ENCODE measurements at places on chromosomes 7 and 10.
A peak's percentile ranks its signal among the peaks of the same experiment; 100 is the strongest.

- DNase-seq, result peak; percentile 73
Observed at GRCh38 chr7:102251531-102252365, 34.9 kb upstream of the SH2B2 start.

DNA sequence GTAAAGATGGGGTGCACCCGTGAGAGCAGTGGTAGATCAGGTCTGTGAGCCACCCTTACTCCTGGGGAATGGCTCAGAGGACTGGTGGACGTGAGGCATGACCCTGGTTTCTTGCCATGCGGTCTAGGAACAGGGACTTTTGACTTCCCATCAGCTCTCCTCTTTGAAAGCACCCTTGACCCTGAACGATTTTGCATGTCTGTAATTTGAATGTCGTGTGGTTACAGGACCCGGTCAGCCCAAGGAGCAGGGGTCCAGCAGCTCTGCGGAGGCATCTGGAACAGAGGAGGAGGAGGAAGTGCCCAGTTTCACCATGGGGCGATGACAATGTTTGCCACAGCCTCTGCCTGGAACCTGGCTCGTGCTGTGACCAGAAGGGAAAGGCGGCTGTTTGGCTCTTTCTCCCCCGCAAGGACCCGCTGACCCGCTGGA, 8.6 kb upstream of the ORAI2 start:
- no peak for DNase-seq

DNA sequence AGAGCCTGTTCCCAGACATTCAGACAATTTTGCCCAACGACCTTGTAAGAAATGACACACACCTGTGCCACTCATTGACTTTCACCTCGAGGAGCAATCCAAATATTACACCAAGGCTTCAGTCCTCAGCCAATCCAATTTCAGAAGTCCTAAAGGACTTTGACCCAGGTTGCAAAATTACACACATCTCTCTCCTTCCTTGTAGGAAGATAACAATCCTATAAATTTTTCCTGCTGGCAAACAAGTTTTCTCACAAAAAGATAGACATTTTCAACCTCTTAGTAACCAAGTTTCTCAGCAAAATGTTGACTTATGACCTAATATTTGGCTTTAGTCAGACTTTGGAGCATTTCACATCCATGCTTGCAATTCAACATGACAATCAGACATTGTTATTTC, 745.0 kb downstream of the GRID1 start:
- DNase-seq, result no peak

DNA sequence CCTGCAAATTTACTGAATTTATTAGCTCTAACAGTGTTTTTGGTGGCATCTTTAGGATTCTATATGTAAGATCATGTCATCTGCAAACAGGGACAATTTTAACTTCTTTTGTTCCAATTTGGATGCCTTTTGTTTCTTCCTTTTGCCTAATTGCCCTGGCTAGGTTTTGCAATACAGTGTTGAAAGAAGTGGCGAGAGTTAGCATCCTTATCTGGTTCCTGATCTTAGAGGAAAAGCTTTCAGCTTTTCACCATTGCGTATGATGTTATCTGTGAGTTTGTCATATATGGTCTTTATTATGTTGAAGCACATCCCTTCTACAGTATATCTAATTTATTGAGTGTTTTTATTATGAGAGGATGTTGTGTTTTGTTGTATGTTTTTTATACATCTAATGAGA, 301.4 kb downstream of the PTPRN2 start:
- no peak for DNase-seq

DNA sequence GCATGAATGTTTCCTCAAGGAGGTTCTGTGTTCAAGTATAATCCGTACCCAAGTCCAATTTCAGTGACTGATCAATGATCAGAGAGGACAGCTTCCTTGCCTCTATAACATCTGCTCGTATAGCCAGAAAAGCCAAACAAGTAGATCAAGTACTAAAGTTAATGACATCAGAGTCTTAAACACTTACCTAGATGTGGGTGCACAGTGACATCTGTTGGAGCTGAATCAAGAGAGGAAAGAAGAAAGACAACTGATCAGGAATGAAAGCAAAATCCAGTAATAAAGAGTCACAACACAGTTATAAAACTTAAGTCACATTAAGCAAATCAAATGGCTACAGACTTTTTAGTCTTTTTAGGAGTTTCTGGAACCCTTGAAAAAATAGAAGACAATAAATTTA, 236.5 kb downstream of the RELN start:
- no peak for DNase-seq

- DNase-seq, result no peak
Observed at GRCh38 chr10:12720217-12720981, 281.1 kb downstream of the CCDC3 start.

GRCh38 chr7:36037121-36037662, 115.9 kb upstream of the EEPD1 start:
- DNase-seq, result no peak

DNA sequence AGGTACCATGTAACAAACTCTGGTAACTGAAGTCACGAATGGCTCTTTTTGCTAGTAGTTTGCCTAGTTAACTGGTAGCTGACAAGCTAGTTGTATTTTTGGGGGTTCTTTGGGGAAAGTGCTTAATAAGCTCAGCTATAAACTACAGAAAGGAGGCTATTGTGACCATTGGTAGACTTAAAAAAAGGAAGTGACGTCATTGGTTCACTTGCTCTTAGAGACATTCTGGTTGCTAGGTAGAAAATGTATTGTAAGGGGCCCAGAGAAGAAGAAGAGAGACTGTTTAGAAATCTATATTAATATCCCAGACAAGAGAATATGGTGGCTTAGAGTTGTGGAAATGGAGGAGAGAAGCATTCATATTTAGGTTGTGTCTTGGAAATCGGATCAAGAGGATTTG, 103.0 kb downstream of the NXPH1 start:
- no peak for DNase-seq

DNA sequence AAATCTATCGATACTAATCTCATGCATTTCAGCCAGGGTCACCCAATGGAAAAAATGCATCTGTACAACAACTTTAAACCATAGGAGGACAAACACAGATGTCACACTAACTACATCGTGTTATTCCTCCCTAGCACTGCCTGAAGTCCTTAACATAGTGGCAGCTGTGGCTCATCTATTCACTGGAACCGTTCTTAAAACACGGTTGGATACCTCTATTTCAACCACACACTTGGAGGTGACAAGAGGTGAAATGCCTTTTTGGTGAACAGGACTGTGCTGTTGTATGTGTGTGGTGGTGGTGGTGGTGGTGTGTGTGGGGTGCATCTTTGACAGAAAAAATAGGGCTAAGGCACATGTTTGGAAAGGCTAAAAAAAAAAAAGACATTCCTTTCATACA, 93.1 kb downstream of the NRP1 start:
- DNase-seq, result no peak

GRCh38 chr7:112529521-112529920, 48.7 kb downstream of the LSMEM1 start:
- DNase-seq, result no peak

DNA sequence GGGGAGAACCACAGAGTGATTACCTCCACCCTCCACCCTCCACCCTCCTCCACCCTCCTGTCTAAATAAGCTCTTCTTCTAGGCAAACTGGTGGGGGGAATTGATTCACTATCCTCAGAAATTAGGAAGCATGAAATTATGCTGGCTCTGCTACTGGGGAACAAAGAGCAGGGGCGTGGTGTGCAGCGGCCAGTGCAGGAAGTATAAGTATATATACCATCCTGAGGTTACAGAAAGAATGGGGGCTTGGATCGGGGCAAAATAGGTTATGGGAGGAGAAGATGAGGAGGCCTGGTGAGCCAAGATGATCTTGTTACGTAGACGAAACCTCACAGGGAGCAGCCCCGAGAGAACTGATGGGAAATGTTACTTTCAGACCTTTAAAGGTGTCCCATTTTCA, 49.1 kb downstream of the SYPL1 start:
- no peak for DNase-seq

DNA sequence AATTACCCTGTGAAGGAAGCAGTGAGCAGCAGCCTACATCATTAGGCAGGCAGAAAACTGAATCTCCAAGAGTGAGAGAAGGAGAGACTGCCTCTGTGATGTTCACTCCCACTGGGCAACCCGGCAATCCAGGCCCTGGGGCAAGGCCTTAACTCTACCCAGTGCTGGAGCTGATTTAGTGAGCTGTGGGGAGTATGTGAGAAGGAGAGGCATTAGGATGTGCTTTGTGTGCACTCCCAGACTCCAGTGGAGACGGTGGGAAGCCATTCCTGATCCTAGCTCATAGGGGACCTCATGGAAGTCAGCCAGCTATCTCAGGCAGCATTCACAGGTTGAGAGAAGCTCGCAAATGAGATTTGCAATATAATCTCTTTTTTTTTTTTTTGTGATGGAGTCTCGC, 41.1 kb upstream of the CDK13 start:
- no peak for DNase-seq

GRCh38 chr10:113019096-113019495, 69.0 kb downstream of the TCF7L2 start:
- peak; percentile 60 for DNase-seq

Data from neural progenitor cell (in vitro differentiated cells).